ENCODE measurements at places on chromosomes 2 and 18.

GRCh38 chr18:42914476-42914875, 201.0 kb downstream of the RIT2 start:
- no peak for DNase-seq

- DNase-seq: no peak
Measured at GRCh38 chr18:80159713-80160636, 50.9 kb downstream of the ADNP2 start.

- DNase-seq: no peak
Measured at GRCh38 chr2:20072436-20073158, 21.2 kb upstream of the LAPTM4A start.

DNA sequence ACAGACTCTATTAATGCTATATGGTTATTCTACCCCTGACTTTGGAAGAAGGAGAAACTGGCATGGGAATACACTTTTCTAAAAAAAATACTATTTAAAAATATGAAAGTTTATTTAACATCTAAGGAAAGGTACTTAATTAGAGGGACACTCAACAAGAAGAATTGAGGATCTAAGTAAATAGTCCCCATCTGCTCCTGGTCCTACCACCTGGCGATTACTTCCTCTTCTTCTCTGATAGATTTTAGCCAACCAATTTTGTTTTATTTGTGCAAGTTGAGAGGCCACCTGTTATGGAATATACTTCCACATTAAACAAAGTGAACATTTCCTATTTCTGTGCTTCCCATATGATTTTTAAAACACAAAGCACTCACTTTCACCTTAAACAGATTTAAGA, 111.7 kb downstream of the BCL2 start:
- DNase-seq: no peak

GRCh38 chr2:164737612-164738081, 104.0 kb downstream of the COBLL1 start:
- DNase-seq: peak; percentile 45

GRCh38 chr2:80255918-80256781, 48.4 kb downstream of the LRRTM1 start:
- peak; percentile 3 for DNase-seq

- DNase-seq: no peak
Measured at GRCh38 chr2:54642677-54643430, 80.6 kb upstream of the EML6 start.

- peak; percentile 94 for DNase-seq
Measured at GRCh38 chr18:35117951-35118411, 76.8 kb downstream of the MAPRE2 start.

GRCh38 chr18:285817-286216, 18.0 kb upstream of the THOC1 start:
- no peak for DNase-seq

DNA sequence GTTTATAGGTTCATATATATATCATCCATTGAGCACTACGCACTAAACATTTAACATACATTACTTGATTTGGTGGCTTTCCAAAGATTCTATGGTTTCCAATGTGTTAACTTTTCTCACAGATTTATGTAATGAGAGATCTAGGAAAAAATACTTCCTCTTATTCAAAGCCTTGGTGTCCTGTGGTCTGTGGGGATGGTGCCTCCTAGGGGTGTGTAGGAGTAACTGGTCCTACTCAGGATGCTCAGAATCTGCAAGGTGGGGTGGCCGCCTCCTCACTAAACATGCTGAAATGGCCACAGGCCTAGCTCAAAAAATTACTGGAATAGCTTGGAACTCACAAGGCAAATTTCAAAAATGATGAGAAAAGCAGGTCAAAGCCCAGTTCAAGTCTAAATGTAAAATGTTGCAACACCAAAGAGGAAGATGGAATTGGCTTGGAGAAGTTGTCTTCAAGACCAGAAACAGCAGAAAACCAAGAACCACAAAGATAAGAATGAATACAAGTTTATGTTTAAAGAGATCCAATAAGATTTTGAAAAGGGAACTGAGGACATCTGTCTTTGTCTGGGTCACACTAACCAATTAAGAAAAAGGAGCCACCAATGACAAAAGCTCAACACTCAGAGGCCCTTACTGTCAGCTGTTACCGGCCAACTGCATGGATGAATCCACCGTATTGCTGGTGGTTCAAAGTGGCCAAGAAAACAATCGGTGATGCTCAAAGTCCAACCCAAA, 11.5 kb downstream of the GPR55 start:
- peak; percentile 41 for DNase-seq

DNA sequence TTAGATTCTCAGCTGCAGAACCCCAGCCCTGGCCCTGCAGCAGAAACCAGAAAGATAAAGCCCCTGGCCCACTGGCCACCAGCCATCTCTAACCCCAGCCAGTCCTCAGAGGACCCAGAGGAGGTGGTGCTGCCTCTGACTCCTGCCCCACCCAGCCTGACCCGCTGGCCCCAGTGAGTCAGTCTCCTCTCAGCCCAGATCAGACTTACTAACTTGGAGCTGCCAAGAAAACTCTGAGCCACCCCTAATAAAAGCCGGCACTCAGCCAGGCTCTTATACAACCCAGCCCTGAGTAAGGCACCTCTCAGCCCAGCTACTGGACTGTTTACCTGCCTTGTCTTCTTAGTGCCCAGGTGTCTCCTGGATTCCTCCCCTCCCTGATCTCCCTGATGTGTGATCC, 2.0 kb downstream of the SLC14A2 start:
- no peak for DNase-seq

- DNase-seq: no peak
Measured at GRCh38 chr2:12070153-12070552, 323.7 kb downstream of the LPIN1 start.

GRCh38 chr2:39640107-39640506, 25.6 kb upstream of the TMEM178A start:
- DNase-seq: peak; percentile 97

GRCh38 chr2:66275984-66276383, 158.9 kb upstream of the MEIS1 start:
- no peak for DNase-seq

DNA sequence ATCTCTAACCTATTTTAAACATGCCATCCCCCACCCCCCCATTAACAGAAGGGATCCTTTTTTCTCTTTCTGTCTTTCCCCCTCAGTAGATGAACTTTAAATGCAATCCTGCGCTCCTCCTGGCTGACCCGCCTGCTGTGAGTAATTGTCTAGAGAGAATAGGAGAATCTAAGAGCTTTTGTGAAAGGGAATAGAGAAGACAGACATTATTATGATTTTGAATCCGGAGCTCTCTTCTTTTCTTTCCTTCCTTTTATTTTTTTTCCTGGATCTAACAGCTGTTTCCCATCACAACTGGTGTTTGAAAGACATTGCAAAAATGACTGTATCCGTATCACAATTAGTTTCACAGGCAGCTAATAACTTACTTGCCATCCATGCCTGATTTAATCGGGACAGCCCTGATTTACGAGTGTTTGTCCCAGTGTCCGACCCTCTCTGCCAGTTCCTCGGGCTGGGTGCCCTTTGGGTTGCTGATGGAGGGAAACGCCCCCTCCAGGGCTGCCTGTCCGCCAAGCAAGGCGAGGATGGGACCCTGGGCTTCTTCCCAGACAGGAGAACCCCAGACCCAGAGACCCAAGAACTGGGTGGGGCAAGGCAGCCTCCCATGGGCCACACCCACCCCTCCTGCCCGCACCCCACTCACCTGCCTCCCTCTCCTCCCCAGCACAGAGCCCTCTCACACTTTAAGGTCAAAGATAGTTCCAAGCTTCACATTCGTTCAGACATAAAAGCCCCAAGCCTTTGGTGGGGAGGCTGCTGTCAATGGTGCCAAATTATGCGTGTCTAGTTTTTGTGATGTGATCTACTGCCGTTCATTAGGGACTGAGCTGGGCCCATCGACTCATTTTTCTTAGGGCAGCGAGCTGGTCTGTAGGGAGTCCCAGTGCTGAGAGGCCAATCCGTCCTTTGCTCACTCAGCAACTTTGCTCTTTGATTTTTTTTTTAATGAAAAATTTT, 231.7 kb downstream of the ZNF516 start:
- DNase-seq: no peak

- DNase-seq: no peak
Measured at GRCh38 chr2:142866426-142866825, 11.0 kb upstream of the KYNU start.

DNA sequence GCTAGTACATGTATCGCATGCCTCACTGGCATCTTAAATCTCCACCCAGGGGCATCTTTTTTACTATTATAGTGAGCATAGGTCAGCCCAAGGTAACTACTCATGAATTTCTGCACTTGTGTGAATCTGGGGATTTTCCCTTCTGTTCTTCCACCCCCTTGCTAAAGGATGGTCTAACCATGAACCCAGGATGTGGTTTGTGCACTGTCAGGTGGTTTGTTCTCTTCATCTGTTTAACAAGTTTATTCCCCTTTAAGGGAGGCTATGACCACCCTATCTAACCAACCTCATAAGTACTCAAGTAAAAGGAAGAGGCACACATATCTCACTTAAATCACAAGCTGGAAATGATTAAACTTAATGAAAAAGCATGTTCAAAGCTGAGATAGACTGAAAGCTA, 243.0 kb downstream of the RPRM start:
- no peak for DNase-seq

DNA sequence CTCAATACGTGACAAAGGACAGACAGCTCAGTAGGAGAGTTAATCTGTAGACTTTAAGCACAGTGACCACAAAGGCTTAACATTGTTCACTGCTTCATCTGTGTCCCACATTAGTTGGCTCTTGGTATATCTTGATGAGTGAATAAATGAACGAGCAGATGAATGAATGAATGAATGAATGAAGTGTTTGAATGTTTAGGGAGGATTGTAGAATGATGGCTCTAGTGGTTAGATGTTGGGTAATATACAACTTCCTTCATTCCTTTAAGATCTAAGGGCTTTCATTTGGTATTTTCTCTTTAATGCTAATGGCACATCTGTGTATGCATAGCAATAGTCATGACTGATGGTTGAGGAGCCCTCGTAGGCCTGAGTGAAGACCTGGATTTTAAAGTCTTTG, 40.5 kb downstream of the ZNF407 start:
- no peak for DNase-seq

GRCh38 chr18:24831081-24831480, 370.6 kb downstream of the HRH4 start:
- peak; percentile 93 for DNase-seq

DNA sequence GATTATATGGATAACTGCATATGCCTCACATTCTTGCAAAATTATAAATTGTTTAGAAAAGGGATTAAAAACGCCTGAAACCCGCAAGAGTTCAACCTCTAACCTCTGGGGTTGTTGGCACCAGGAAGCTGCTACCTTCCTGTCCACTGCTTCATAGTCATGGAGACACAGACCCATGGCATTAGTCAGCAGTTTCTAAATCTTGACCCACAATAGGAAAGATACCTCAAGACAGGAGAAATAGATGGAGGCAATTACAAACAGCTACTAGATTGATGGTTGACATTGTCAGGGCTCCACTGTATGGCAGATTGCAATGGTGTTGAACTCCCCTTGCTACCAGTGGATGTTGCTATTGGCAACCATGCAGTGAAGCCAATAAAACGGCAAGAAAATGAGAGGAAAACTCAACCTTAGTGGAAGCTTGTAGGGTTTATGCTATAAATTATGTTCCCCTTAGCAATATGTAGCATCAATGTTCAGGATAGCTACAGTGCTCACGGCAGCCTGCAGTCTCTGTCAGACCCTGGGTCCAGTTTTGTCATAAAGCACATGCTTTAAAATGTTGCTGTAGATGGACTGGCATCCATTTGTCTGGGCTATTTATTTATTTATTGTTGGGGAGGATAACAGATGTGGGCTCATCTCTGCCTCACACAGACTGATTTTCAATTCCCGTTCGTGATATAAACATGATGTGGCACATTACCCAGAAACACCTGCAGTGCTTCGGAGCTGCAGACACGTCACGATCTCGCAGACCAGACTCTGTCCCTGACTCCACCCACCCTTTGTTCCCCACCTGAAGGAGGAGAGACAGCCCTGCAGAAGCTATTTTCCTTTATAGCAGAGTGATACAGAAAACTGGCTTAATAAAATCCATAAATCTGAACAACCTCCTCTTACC, 233.4 kb downstream of the AGPS start:
- DNase-seq: peak; percentile 80

GRCh38 chr2:106062627-106063026, 131.5 kb downstream of the UXS1 start:
- no peak for DNase-seq

DNA sequence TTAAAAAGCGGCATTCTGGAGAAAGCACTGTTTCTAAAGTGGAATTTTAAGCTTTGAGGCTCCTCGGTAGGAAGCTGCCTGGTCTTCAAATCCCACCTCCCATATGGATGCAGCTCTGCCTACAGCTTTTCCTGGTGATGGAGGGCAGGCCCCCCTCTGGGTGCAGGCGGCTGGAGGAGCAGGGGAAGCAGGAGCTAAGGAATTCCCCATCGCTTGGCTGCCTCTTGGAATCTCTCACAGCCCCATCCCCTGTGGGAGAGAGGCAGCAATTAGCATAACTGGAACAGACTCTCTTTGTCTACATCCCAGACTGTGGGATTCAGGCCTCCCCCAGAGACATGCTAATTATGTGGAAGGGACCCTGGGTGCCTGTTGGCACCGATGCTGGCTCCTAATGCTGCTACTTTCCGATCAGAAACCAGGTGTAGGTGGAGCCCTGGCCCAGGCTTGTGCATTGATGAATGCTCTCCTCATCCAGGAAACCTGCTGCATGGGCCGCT, 51.3 kb downstream of the LIPG start:
- no peak for DNase-seq

DNA sequence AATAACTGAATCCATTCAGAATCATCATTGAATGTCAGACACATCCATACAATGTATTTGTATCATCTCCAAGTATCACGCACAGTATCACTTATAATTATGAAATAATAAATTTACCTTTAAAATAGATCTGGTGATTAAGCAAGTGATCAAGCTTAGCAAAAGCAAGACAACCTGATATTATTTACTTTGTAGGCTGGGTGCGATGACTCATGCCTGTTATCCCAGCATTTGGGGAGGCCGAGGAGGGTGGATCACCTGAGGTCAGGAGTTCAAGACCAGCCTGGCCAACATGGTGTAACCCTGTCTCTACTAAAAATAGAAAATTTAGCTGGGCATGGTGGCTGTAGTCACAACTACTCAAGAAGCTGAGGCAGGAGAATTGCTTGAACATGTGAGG, 421.0 kb upstream of the NETO1 start:
- DNase-seq: no peak

GRCh38 chr2:16832910-16833309, 167.3 kb upstream of the CYRIA start:
- DNase-seq: no peak

GRCh38 chr2:67872481-67872880, 190.3 kb downstream of the C1D start:
- DNase-seq: no peak

DNA sequence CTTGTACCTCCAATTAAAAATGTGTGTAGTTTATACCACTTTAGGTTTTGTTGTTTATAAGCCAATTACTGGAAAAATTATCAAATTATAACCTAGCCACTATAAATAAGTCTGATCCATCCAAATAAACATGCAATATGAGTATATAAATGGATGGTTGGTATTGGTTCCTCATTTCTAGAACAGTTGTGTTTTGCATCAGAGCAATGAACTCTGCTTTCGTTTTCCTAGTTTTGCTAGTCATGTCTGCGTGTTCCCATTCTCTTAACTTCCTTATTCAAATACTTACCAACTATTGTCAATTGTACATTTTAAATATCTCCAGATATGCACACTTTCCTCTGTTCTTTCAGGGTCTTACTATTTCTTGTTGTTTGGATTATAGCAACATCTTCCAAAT, 641.7 kb downstream of the NR4A2 start:
- DNase-seq: no peak

GRCh38 chr2:113069676-113070605, 2.2 kb downstream of the IL1F10 start:
- DNase-seq: no peak

GRCh38 chr2:30456106-30456505, 9.1 kb downstream of the LCLAT1 start:
- no peak for DNase-seq

- peak; percentile 67 for DNase-seq
Measured at GRCh38 chr18:70491734-70492348, 203.0 kb downstream of the SOCS6 start.

Data from cerebellar cortex (tissue), 1 donor.